Cortex of kidney (tissue), 1 donor: ENCODE measurements at places on chromosomes 16 and 17.

GRCh38 chr17:36777118-36777517, 160.2 kb upstream of the LHX1 start:
- no peak for DNase-seq

GRCh38 chr16:55576384-55576783, 9.9 kb downstream of the CAPNS2 start:
- DNase-seq, result no peak

DNA sequence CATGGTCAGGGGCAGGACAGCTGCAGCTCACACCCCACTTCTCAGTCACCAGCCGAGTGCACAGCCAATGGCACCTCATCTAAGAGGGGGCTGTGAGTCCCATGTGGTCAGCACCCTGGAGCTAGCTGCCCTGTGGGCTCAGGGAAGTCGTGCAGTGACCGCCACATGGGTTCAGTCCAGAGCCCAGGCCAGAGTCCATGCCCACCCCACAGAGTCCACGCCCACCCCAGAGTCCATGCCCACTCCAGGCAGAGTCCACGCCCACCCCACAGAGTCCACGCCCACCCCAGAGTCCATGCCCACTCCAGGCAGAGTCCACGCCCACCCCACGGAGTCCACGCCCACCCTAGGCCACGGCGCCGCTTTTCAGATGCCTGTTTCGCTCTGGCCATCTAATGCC, 24.1 kb downstream of the SLC7A5 start:
- DNase-seq, result no peak

DNA sequence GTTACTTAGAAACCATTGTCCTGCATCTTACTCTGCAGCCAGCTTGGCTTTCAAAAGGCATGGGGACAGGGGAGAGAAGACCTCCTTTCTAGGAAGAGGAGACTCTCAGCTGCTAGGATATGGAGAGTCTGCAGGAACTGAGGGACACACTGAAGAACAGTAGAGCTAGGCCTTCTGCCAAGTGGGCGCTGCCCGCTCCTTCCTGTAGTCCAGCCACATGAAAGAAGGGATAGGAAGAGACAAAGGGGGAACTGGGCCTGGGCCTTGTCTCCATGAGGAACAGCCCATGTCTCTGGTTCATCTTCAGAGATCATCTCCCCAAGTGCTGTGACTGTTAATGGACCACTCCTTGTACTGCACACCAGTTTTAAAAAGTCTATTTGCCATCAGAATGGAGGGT, 78.4 kb downstream of the SYCE1L start:
- no peak for DNase-seq

GRCh38 chr16:10156099-10156498, 26.1 kb downstream of the GRIN2A start:
- no peak for DNase-seq

DNA sequence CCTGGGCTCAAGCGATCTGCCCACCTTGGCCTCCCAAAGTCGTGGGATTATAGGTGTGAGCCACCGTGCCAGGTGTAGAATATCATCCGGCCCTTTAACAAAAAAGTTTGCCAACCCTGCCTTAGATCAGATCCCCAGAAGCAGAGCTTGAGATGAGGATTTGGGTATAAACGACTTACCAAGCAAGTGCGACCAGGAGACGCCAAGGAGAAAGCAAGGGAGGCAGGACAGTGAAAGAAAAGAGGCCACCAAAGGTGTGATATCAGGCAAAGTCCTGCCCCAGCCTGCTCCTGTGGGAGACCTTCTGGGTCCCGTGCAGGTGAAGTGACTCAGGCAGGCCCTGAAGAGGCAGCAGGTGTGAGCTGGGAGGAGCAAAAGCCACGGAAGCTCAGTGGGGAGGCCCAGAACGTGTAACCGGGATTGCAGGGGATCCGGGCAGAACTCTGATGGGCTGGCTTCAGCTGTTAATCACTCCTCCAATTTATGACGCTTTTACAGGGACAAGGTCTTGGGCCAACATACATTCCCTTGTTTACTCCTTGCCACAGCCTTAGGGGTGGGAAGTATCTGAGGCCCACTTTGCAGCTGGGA, 14.1 kb upstream of the CALB2 start:
- DNase-seq, result no peak

DNA sequence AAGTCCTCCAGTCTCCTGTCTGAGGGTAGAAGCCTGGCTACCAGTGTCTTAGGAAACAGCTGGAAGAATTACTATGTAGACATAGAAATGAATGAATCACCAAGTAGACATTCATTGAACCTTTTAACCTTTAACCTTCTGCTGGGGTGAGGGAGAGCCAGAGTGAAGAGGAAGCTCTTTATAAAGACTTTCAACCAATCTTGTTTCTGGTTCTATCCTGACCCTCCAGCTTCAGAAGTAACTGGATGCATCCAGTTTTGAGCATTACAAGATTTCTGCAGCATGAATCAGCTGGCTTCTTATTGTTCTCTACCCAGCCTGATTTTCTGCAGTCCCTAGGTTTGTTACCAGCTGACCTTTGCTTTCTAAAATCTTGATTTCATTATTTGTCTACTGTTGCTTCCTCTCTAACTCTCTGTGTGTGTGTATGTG, 8.5 kb downstream of the TEKT1 start:
- no peak for DNase-seq

- DNase-seq, result no peak
These were observed 924 bp downstream of the ZNF598 start for GRCh38 chr16:2008631-2009163.

- no peak for DNase-seq
These were observed 153.5 kb downstream of the RBFOX3 start for GRCh38 chr17:79457376-79457775.

- DNase-seq, result no peak
These were observed 52.7 kb upstream of the SLC25A19 start for GRCh38 chr17:75341784-75342486.

DNA sequence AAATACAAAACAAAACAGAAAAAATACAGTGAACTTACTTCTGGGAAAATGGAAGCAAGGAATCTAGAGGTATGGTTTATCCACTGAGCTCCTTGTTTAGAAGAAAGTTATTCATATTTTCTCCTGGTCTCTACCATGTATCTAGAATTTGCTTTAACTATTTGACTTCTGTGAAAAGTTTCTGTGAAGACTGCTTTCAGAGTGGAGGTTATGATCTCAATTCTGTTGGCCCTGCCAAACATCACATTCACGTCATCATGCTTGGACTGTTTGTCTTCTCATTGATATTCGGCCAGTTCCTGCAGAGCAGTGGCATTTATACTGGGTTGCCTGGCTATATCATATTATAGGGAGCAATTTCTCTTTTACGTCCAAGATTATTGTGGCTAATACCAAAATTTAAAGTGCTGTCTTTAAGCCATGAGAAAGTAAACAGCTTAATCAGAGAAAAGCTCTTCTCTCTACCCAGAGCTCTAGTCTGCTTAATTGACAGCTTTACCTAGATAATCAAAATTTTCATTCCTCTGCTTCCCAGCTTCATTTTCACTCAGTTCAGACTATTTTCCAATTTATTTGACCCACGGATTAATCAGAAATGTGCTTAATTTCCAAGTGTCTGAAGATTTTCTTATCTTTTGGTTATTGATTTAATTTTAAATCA, at the start of gene ABCA8:
TSS of gene ABCA8 (minus strand) at position 212 of the 661 bp plus-strand sequence. CDS start 13,358 bp downstream, outside the sequence.
- DNase-seq, result no peak

DNA sequence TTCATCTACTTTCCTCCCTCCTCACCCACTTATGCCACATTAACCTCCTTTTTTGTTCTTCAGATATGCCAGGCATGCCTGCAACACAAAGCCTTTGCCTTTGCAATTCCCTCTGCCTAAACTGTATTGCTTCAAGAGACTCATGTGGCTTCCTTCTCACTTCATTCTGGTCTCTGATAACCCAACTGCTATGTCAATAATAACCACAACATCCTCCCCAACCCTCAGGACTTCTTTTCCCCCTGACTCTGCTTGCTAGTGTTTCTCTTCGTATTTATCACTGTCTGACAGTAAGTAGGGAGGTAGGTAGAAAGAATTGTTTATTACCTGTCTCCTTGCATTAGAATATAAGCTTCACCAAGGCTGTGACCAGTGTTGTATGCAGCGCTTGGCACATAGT, 22.4 kb downstream of the RBL2 start:
- DNase-seq, result no peak

- no peak for DNase-seq
These were observed 832 bp downstream of the CARHSP1 start for GRCh38 chr16:8867932-8868415.
